Endothelial cell of umbilical vein (primary cell): ENCODE measurements at places on chromosomes 4 and X. TPM values are rescaled to one million over a fixed set of nuclear protein-coding genes. Genes with fewer than 3 reads are reported as not detected.

The BEND4 gene
- total RNA-seq, result 0.07 and 0.27 TPM in 2 replicates

The HPGD gene
- total RNA-seq, result not detected in 2 replicates

The AADAT gene
- total RNA-seq, result 2.5 and 3.1 TPM in 2 replicates

The NDNF gene
- not detected in 2 replicates for total RNA-seq

The PDLIM5 gene
- total RNA-seq, result 310 and 323 TPM in 2 replicates

The DUX4 gene
- not detected in 2 replicates for total RNA-seq

The TLR6 gene
- total RNA-seq, result 1.1 and 1.7 TPM in 2 replicates

The DMRTC1 gene
- not detected in 2 replicates for total RNA-seq

The CENPE gene
- 45.7 and 50.8 TPM in 2 replicates for total RNA-seq

The GPR173 gene
- 8.3 and 11.3 TPM in 2 replicates for total RNA-seq

The ADGRG4 gene
- total RNA-seq, result 0.04 and 0.05 TPM in 2 replicates

The P2RY4 gene
- 0.21 TPM in 1 of 2 replicates, not detected in the other for total RNA-seq

The RENBP gene
- 6.2 and 8.0 TPM in 2 replicates for total RNA-seq

The BEX1 gene
- 0.46 TPM in 1 of 2 replicates, not detected in the other for total RNA-seq

The CTBP1 gene
- 155 and 165 TPM in 2 replicates for total RNA-seq

The P2RY8 gene
- total RNA-seq, result not detected in 2 replicates

The FAM199X gene
- 16.8 and 18.1 TPM in 2 replicates for total RNA-seq

The EVC2 gene
- 5.7 and 8.8 TPM in 2 replicates for total RNA-seq
